Endodermal cell (in vitro differentiated cells): ENCODE measurements at places on chromosomes 11 and 22.
A peak's percentile ranks its signal among the peaks of the same experiment; 100 is the strongest.

GRCh38 chr11:44308923-44309477, 939 bp downstream of the ALX4 start:
- DNase-seq, result no peak

GRCh38 chr11:126140926-126141280, 70.5 kb downstream of the RPUSD4 start:
- no peak for DNase-seq

GRCh38 chr22:30837531-30837930, 131.0 kb downstream of the MORC2 start:
- no peak for DNase-seq

- DNase-seq, result no peak
Measured at GRCh38 chr22:41899992-41900651, 14.8 kb downstream of the SHISA8 start.

GRCh38 chr22:39017596-39018365, 3.1 kb upstream of the APOBEC3D start:
- peak; percentile 88 for DNase-seq

GRCh38 chr11:73189723-73190556, 28.1 kb upstream of the P2RY2 start:
- no peak for DNase-seq

DNA sequence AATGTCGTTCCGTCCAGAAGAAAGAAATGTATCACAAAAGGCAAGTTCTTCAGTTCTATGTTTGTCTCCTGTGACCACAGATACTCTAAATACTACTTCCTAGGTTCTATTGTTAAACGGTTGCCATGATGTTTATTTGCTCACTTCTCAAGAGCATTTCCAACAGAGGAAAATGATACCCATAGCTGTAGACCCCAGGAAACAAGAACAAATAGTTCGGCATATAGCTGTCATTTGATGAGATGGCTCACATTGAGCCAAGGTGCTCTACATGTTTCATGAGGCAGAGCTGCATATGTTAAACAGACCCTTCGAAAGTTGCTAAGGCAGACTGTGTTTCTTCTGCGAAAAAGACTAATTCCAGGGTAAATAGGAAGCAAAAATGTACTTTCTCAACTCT, 15.4 kb upstream of the ANGPTL5 start:
- no peak for DNase-seq

DNA sequence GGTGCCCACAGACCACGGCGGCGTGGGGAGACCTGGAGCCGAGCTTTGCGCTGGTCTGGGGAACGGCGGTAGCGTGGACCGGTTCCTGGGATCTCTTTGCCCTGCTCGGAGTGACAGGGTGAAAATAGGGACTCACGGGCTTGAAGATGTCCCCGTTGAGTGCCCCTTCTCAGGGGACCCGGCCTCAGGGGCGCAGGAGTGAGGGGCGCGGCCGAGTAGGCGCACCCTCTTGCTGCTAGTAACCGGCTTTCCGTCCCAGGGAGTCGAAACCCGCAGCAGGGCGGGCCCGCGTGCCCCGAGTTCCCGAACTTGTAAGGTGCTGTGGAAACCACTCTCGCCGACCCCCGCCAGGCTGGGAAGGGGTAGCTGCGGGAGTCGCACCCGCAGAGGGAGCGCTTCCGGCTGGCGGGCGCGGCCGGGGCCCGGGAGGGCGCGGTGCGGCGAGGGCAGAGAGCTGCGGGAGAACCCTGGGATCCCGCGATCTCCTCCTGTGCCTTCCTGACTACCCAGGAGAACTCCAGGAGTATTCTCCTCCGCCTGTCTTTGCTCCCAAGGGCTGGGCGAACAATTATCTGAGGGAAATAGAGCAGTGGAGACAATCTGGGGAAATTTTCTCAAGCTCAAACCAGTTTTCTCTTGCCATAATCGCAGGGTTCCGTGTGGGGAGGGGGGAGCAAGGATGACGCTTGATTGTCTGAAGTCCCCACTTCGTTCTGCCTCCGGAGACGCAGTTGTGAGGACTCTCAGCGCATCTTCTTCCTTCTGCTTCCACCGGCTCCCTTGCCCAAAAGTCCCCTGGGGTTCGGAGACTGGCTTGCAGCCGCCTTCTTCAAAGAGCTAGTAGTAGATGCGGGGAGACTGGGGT, 666 bp downstream of the NELL1 start:
- DNase-seq, result peak; percentile 71

DNA sequence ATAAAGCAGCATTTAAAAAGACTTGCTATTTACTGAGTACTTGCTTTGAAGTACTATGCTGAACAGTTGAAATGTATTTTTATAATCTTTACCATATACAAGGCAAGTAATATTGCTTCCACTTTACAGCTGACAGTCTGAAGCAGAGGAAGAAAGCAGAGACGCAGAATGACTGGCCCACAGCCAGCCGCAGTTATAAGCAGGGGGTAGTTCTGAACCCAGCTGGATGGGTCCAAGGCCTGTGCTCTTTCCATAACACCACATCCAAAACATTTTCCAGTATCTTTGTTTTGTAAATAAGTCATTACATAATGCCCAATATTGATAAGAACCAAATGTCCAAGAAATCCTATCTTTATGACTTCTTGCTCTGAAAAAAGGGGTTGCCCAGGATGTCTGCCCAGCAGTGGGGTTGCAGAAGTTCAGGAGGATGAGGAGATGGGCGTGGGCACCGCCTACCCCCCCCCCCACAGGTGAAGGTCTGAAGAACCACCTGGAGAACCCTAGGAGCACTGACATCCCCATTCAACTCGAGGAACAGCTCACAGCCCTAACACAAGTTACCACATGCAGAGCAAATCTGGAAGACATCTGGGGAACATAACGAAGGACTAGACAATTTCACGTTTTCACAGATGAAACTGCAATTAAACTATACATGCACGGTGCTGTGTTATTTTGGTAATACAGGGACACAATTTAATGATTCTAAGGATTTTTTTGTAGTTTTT, 24.2 kb upstream of the YPEL1 start:
- no peak for DNase-seq
